ENCODE measurements at places on chromosomes 7 and 10.

DNA sequence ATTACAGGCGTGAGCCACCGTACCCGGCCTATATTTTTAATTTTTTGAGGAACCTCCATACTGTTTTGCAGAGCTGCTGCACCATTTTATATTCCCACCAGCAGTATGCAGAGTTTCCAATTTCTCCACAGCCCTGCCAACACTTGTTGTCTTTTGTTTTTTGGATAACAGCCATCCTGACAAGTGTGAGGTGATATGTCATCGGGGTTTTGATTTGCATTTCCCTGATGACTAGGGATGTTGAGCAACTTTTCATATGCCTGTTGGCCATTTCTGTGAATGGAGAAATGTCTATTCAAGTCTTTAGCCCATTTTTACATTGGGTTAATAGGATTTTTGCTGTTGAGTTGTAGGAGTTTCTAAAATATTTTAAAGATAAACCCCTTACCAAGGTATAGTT is 22.2 kb downstream of the ENTPD7 start:
- DNase-seq = peak; percentile 76

DNA sequence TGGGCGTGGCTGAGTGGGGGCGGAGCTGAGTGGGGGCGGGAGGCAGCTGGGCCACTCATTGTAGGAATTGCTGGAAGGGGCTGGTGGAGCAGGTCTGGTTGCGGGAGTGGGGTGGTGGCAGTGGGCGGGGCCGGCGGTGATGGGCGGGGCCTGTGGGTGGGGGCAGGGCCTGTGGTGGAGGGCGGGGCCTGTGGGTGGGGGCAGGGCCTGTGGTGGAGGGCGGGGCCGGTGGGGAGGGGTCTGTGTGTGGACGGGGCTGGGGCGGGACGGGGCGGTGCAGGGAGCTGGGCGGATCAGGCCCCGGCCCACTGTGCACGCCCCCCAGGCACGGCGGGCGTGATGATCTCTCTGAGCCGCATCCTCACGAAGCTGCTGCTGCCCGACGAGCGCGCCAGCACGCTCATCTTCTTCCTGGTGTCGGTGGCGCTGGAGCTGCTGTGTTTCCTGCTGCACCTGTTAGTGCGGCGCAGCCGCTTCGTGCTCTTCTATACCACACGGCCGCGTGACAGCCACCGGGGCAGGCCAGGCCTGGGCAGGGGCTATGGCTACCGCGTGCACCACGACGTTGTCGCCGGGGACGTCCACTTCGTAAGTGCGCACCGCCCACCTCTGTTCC is 14.0 kb downstream of the SLC29A4 start:
- no peak for DNase-seq

DNA sequence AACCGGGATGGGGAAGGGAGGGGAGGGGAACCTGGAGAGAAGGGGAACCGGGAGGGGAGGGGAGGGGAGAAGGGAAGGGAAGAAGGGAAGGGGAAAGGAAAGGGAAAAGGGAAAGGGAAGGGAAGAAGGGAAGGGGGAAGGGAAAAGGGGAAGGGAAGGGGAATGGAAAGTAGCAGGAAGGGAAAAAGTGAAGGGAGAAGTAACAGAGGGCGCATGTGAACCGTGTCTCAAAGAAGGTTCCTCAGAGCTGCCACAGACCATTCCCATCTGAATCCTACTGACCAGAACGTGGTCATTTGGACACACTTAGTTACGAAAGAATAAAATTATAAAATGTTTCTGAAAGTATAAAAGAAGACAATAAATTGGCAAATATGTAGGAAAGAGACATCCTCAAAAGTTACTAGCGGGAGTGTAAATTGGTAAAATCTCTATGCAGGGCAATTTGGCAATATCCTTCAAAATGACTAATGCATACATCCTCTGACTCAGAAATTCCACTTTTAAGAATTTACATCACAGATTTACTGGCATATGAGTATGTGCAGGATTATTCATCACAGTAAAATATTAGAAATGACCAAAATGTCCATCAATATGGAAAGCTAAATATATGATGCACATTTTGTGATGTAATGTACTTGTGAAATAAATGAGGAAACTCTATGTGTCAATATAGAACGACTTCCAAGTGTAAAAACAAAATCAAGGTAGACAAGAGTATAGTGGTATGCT is 12.9 kb downstream of the C10orf67 start:
- peak; percentile 75 for DNase-seq

DNA sequence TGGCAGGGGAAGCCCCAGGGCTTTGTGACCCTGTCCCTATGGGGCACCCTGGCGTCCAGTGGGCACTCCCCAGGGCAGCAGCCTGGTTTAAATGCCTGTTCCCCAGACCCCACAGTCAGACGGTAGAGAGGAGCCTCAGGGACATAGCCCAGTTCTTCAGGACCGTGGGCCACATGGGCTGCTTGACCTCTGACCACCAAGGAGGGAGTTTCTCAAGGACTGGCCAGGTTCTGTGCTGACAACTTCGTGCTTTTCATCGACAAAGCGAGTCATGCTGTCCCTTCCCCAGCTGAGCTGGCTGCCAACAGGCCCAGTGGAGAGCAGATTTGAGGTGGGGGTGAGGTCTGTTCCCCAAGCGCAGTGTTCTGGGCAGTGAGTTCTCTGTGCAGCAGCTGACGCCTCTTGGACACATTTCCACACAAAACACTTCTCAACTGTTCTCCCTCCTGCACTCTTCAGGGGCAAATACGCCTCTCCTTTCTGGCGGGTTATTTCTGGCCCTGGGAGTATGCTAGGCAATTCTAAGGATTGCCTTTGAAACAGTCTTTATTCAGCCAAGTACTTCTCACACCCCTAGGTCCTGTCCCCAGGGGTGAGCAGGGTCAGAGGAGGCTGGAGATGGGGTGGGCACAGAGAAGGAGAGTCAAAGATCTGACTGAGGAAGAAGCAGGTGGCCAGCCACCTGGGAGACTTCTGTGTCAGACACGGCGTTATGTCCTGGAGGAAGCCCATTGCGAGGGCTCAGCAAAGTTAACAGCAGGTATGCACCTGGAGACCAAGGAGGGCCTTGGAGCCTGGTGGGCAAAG is 57.3 kb upstream of the CAMK2B start:
- no peak for DNase-seq

- DNase-seq = no peak
These were observed 23.2 kb downstream of the NDUFB2 start for GRCh38 chr7:140719721-140720120.
